ENCODE measurements at places on chromosomes 11 and 22.

DNA sequence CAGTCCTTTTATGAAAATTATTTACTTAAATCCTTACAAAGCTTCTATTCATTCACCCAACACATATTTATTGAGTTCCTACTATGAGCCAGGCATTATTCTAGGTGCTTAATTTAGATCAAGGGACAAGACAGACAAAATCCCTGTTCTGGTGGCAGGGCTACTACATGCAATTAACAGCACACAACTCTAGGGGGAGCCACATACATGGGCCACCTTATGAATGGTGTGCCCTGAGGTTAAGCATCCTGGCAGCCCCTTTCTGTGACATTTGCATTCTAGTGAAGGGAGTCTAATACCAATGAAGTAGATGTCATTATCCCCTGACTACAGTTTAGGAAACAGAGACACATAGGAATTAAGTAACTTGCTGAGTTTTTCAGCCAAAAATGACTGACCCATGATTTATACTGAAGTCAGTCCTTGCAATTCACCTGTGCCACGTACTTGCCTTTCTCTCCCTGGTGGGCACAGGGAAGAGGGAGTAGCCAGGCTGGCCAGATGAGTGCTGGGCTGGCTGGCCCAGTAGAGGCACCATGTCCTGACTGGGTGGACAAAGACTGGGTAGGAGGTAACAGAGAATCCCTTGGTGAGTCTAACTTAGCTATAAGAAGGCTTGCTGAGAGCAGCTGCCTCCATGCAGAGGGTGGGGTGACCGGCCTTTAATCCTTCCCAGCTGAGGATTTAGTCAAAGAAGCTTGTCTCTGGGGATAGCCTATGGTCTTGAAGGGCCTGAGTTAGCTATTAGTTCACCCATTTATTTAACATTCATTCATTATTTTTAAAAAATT lies 52.0 kb upstream of the ELF5 start:
- H3K4me3 ChIP-seq, result no peak overlapping the region
- H3K27ac ChIP-seq, result no peak overlapping the region
- H3K27me3 ChIP-seq, result peaks cover 75% of the 10 kb centered on the region
- no peaks in the 10 kb centered on the region for H3K4me1 ChIP-seq

DNA sequence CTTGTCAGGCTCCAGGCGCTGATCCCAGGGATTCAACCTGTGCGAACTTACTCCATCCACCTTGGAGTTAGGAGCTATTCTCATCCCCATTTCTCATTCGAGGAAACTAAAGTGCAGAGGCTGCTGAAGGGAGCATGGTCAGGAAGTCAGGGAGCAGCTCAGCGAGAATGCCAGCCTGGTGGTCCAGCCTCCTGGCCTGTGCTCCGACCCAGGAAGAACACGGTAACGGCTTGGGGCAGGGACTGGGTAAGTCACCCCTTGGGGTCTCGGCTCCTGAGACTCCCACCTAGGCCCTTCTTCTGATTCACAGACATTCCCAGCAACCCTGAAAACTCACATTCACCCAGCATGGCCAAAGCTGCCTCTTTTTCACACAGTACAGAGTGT lies 132.8 kb downstream of the CRYBB2 start:
- no peak overlapping the region for H3K4me3 ChIP-seq
- no peak for DNase-seq
- peaks cover 38% of the 10 kb centered on the region for H3K36me3 ChIP-seq
- H3K27ac ChIP-seq, result no peak overlapping the region
- H3K27me3 ChIP-seq, result no peaks in the 10 kb centered on the region
- no peaks in the 10 kb centered on the region for H3K4me1 ChIP-seq

- no peak overlapping the region for H3K4me3 ChIP-seq
- H3K36me3 ChIP-seq, result no peaks in the 10 kb centered on the region
- H3K4me1 ChIP-seq, result no peaks in the 10 kb centered on the region
- no peak for DNase-seq
Observed at GRCh38 chr11:99693941-99694492, 673.3 kb downstream of the CNTN5 start.

DNA sequence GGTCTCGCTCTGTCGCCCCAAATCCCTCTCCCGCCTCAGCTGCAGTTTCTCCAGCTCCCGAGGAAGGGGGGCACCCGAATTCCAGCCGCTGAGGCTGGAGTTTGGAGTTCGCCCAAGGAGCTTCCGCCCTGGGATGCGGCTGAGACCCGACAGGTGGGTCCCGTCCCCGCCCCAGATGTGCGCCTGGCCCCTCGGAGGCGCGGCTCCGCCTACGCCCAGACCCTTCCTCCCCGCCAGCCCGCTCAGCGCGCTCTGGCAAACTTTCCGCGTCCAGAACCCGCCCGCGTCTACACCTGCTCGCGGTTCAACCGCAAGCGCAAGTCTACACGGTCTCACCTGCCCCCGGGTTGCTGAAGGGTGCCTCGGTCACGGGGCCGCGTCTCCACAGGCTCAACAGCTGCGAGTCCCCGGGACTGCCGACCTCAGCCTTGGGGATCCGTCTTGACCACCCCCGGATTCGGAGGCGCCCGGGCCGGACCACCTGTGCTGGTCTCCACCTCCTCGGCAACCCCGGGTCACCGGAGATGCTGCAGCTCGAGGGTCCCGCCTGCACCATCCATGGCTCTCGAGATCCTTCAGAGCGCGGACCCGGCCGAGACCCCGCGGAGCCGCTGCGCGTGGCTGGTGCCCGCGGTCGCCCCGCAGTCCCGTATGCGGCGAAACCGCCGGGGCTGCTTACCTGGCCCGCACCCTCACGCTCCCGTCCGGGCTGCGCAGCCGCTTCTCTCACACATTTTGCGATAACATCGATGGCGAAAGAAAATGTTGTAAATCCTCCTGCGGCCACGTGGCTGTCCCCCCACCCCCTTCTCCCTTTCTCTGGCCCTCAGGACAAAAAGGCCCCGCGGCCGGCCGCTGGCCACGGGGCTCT lies 63.6 kb downstream of the NFAM1 start:
- H3K27me3 ChIP-seq, result peaks cover 59% of the 10 kb centered on the region
- H3K4me3 ChIP-seq, result peak overlapping the region; percentile 97
- no peak overlapping the region for H3K27ac ChIP-seq
- DNase-seq, result peak; percentile 20

GRCh38 chr22:22090650-22091399 lies 108.2 kb upstream of the TOP3B start:
- H3K4me1 ChIP-seq, result no peaks in the 10 kb centered on the region
- peaks cover 66% of the 10 kb centered on the region for H3K27me3 ChIP-seq
- H3K36me3 ChIP-seq, result no peaks in the 10 kb centered on the region
- no peak overlapping the region for H3K27ac ChIP-seq

DNA sequence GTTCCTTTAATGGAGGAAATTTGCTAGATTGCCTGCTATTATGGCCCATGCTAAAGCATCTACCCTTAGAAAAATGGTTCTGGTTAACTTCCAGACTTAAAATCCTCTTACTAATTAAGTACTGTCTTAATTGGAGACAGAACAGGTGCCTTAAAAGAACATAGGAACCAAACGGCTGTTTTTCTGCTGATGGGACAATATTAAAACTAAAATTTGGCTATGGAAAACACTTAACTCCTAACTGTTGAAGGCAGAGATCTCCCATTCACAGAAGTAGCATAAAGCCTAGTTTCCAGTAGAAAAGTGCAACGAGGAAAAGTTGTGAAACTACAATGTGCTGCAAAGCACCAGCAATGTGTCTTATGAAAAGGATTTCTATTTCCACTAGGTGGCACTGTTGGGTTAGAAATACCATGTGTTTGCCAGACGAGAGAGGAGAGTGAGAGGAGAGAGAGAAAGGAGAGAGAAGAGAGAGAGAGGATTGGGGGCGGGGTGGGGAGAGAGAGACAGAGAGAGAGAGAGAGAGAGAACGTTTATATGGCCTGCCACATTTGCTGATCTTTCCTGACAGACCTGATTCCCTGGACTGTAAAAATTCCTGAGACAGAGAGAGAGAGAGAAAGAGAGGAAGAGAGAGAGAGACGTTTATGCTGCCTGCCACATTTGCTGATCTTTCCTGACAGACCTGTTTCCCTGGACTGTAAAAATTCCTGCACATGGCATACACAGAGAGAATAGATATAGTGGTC lies 51.5 kb downstream of the FAM181B start:
- no peak overlapping the region for H3K27ac ChIP-seq
- peaks cover 20% of the 10 kb centered on the region for H3K27me3 ChIP-seq
- H3K36me3 ChIP-seq, result no peaks in the 10 kb centered on the region

DNA sequence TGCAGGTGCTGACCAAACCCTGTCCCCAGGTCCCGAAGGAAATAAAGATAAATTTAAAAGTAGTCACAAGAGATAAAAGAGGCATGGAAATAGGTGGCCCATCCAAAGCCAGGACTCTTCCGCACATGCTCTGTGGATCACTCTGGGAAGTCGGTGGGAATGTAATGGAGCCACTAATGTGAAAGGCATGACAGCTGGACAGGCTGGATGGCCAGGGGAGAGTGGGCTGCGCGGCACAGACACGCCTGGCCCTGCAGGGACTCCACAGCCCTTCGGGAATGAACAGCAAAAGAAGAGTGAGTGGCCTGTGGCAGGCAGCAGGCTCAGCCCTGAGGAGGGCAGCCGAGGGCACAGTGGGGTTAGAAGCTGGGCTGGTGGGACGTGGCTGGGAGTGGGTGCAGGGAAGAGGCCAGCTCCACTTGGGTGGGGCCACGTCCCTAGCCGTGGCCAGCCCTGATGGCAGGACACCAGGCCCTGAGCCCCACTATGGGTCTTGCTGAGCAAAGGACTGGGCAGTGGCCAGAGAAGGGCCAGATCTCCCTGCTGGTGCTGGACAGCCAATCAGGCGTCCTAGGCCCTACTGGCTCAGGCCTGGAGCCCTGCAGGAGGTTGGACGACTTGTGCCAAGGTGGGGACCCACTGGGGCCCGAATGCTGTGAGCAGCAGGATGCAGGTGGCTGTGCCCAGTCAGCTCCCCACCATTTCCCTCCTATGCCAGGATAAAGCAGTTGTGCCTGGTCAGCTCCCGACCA lies 31.3 kb upstream of the GNB1L start:
- no peak for DNase-seq
- H3K4me3 ChIP-seq, result no peak overlapping the region
- peaks cover 2% of the 10 kb centered on the region for H3K4me1 ChIP-seq
- peaks cover 1% of the 10 kb centered on the region for H3K36me3 ChIP-seq

DNA sequence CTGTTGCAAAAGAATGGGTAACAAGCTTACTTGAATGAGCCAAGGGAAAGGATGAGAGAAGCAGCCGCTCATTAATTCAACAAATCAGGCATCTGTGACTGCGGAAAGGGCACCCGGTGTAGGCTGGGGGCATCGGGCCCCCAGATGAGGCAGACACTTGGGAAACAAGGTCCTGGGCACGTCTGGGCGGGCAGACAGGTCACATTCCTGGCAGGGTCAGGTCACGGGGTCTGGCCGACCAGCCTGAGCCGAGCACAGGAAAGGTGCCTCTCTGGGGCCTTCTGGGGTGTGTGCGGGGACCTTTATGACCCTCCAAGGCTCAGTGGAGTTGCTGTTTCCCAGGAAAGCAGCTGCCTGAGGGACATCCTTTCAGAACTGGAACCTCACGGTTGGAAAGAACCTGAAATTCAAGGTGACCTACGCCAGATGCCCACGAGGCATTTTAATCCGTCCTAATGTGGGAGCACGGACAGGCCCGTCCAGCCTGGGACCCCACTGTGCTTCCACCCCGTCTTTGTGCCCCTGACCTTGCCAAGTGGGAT lies 57.1 kb downstream of the ST14 start:
- DNase-seq, result no peak
- no peaks in the 10 kb centered on the region for H3K4me1 ChIP-seq
- H3K4me3 ChIP-seq, result no peak overlapping the region

- peaks cover 10% of the 10 kb centered on the region for H3K4me1 ChIP-seq
- no peak overlapping the region for H3K4me3 ChIP-seq
- peaks cover 8% of the 10 kb centered on the region for H3K36me3 ChIP-seq
- H3K27ac ChIP-seq, result no peak overlapping the region
- no peak for DNase-seq
Observed at GRCh38 chr11:102114032-102114431, 3.8 kb downstream of the YAP1 start.

- H3K4me1 ChIP-seq, result no peaks in the 10 kb centered on the region
- no peak overlapping the region for H3K27ac ChIP-seq
- DNase-seq, result no peak
- H3K36me3 ChIP-seq, result no peaks in the 10 kb centered on the region
- H3K4me3 ChIP-seq, result no peak overlapping the region
Observed at GRCh38 chr11:71281204-71281603, 28.8 kb upstream of the SHANK2 start.

- DNase-seq, result no peak
- no peak overlapping the region for H3K4me3 ChIP-seq
- no peaks in the 10 kb centered on the region for H3K36me3 ChIP-seq
- H3K27ac ChIP-seq, result no peak overlapping the region
- peaks cover 9% of the 10 kb centered on the region for H3K27me3 ChIP-seq
Observed at GRCh38 chr11:8329336-8329735, 65.7 kb upstream of the LMO1 start.

- H3K4me1 ChIP-seq, result peaks cover 18% of the 10 kb centered on the region
- H3K27ac ChIP-seq, result no peak overlapping the region
- H3K27me3 ChIP-seq, result no peaks in the 10 kb centered on the region
- H3K4me3 ChIP-seq, result no peak overlapping the region
- no peak for DNase-seq
- H3K36me3 ChIP-seq, result no peaks in the 10 kb centered on the region
Observed at GRCh38 chr11:61095021-61095420, 7.3 kb upstream of the CD5 start.

- H3K4me3 ChIP-seq, result peak overlapping the region; percentile 69
- DNase-seq, result no peak
Observed at GRCh38 chr11:134583397-134583990, 171.5 kb upstream of the B3GAT1 start.

DNA sequence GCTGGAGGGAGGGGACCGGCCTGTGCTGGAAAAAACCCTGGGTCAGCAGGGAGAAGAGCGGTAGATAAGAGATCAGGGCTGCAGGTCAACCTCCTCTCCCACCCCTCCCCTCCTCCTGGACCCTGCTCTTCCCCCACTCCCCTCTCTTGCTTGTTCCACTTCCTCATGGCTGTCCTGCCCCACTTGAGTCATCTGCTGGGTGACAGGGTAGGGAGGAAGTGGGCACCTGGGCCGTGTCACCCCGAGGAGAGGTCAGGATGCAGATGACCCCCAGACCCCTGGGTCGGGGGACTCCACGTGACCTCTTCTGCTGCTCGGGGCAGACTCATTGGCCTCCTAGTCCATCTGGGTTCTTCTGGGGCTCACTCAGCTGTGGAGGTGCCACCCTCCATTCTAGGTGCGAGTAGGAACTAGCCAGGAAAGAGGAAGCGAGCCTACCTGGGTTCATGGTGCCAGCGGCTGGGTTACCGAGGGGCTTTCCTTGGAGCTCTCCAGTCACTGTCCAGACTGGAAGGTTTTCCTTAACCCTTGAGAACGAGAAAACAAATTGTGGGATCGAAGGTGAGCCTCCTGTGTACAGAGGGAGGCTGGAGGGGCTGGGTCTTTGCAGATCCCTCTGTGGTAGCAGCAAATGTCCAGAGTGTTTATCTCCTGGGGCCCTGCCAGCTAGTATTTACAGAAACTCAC lies 6.5 kb downstream of the APOL2 start:
- H3K36me3 ChIP-seq, result peaks cover 77% of the 10 kb centered on the region
- H3K4me1 ChIP-seq, result peaks cover 51% of the 10 kb centered on the region
- peak overlapping the region; percentile 75 for H3K27ac ChIP-seq
- DNase-seq, result no peak
- H3K4me3 ChIP-seq, result no peak overlapping the region

DNA sequence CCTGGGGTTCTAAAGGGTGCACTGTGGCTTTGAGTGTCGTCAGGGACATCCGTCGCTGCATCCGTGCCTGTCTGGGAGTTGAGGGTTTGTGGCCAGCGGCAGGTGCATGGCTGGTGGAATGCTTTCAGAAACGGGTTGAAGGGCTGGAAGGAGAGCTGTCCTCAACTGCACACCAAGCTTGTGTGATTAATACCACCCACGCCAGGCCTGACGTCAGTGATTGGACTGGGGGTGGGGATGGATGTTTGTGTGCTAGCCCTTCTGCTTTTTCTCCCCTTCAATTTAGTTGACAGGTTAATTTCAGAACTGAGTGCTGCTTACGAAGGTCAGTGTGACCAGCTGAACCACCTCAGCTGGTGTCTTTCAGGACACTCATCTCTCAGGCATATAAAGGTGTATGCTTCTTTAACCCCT lies 3.2 kb upstream of the GAB2 start:
- H3K4me3 ChIP-seq, result no peak overlapping the region
- H3K4me1 ChIP-seq, result peaks cover 11% of the 10 kb centered on the region
- peaks cover 30% of the 10 kb centered on the region for H3K27me3 ChIP-seq

Data from effector memory CD8-positive, alpha-beta T cell (primary cell).